Breast epithelium (tissue), 4 donors: ENCODE measurements at places on chromosomes 16 and 17. TPM values are rescaled to one million over a fixed set of nuclear protein-coding genes. Genes with fewer than 3 reads are reported as not detected.

- DNase-seq = no peak
Measured at GRCh38 chr17:74917430-74917829, 5.6 kb downstream of the USH1G start.

DNA sequence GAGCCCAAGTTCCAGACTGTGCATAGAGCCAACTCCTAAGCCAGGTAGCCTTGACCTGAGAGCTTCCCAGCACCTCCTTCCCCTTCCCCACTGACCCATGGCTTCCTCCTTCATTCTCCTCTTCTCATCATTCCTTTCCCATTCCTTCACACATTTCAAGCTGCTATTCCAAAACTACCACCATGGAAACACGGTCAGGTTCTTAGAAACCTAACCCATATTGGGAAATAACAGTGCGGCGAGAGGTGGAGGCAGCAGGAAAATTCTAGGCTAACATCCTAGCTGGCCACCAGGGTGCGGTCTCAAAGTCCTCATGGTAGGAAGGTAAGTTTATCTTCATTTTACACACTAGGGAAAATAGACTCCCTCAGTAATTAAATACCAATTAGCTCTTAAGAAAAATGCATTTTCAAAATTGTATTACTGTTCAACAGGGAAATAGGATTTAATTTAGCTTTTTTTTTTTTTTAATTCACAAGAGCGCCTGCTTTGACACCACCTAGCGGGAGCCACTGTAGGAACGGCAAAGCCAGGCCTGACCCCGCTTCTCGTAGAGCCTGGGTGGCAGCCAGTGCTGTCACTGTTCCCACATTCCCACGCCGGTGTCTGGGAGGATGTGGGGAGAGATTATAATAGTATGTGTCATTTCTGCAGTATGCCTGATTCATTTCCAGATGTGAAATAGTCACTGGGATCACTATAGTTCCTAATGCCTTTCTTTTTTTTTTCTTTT, 14.0 kb upstream of the SPHK1 start:
- peak; percentile 87 for DNase-seq

DNA sequence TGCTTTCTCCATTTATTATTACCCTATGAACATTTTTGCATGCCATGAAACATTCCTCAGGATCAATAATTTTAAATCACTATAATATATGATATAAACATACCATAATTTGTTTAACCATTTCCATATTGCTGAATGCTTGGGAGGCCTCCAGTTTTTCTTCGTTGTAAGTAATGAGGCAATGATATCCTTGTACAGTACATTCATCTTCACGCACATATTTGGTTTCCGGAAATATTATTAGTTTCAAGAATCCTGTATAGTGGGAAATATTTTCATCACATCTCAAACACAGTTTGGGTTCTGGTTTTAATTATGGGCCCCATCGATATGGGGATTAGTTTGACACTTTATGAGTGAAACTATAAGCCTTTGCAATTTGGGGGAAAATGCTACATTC, 135.4 kb downstream of the HS3ST3B1 start:
- no peak for DNase-seq

Gene SLC35G6
- not detected for total RNA-seq
